ENCODE measurements at places on chromosomes 16 and 17.
A peak's percentile ranks its signal among the peaks of the same experiment; 100 is the strongest.

GRCh38 chr16:1548727-1549126 is 15.3 kb downstream of the TMEM204 start:
- DNase-seq: no peak

GRCh38 chr17:80319262-80319998 is 58.8 kb downstream of the RNF213 start:
- no peak for DNase-seq

GRCh38 chr16:12002447-12003006 is 26.0 kb downstream of the SNX29 start:
- no peak for DNase-seq

DNA sequence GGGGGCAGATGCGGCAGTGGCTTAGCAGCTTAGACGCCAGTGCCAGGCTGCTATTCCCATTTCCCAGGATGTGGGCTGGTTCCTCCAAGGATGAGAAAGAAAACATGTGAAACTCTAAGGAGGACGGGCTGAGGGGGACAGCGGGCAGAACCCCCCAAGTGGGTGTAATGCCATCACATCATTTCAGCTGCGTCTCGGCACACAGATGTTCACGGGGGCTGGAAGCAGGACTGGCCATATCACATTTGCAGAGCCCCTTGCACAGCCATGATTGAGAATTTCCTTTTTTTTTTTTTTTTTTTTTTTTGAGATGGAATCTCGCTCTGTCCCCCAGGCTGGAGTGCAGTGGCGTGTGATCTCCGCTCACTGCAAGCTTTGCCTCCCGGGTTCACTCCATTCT is 15.3 kb upstream of the GINS2 start:
- no peak for DNase-seq

DNA sequence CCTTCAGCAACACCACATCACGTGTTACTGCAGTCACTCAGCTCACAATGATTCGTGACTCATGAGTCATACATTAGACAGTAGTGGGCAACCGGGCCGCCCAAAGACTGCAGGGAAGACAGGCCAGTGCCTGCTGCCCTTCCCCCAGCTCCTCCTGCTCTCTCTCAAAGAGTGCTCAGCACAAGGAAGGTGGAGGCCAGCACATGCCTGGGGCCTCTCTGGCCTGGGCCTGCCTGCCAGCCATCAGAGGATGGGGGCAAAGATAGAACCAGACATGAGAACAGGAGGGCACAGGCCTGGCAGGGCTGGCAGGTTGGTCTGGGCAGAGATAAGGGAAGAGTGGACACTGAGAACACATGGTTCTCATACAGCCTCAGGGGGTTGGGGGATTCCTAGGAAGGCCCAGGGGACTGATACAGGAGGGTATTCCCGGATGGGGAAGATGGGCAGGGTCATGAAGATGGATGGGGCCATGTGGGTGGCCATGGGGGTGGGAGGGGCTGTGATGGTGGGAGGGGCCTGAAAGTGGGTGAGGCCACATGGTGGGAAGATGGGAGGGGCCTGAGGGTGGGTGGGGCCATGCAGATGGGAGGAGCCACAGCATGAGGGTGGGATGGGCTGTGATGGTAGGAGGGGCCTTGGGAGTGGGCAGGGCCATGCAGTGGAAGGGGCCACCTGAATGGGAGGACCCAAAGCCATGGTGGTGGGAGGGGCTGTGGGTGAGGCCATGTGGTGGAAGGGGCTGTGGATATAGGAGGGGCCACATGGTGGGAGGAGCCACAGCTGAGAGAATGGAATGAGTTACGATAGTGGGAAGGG is 29.0 kb downstream of the KATNB1 start:
- DNase-seq: peak; percentile 41

GRCh38 chr17:70872103-70872502 is 702.8 kb downstream of the KCNJ2 start:
- no peak for DNase-seq

GRCh38 chr17:32161029-32161428 is 18.7 kb downstream of the RHOT1 start:
- no peak for DNase-seq

DNA sequence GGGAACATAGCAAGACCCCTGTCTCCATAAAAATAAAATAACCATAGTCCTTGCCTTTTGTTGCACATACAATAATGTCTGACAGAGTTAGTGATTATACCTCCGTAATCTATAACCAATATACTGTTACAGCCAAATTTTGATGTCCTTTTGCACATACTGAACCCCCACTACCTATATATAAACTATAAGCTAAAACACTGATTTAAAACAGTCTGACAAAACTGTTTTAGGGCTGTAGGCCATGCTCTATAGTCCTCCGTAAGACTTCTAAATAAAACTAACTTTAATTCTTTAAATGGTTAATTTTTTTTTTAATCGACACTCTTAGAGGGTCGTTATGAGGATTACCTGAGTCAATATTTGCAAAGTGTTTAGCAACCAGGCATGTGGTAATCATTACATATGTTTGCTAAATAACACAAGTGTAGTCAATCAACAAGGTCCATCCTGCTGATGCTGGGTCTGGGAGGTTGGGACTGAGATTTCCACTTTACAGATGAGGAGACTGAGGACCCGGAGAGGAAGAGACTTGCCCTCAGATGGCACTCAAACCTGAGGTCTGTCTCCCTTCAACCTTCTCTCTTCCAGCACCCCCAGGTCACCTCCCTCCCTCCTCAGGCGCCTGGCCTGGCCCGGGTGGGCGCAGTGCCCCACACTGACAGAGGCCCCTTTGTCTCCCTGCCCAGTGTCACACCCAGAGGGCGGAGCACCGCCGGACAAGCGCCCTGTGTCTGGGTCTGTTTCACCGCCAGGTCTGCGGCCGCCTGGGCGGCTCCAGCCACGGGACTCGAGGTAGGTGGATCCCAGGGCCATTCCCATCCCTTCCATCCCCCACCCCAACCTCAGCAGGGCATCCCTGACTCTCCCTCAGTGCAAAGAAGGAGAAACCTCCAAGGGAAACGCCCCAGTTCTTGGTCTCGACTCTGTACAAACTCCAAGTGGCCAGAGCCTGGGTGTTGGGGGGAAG is 10.3 kb downstream of the ZNF385C start:
- DNase-seq: no peak

DNA sequence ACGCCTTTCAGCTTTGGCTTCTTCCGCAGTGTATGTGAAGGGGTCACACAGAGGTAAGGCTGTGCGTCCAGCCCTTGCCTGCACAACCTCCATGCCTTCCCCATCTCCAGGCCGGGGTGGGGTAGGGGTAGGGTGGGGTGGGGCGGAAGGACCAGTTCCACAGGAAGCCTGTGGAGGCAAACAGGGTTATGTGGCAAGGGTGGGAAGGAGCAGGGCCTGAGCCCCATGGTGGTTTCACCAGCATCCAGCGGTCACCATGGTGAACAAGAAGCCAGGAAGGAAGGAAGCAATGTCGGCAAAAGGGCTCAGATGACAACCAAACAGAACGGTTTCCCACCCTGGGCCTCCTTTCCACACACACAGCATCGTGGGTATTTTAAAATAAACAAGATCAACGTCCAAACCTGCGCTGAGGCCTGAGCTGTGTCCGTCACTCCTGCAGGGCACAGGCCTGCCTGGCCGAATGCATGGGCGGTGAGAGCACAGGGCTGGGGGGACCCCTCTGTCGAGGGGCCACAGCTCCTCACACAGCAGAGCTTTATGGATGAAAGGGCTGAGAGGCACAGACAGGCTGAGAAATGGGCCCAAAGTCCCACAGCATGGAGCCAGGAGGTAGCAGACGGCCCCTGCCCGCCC is 80.5 kb downstream of the ZNF778 start:
- DNase-seq: no peak

DNA sequence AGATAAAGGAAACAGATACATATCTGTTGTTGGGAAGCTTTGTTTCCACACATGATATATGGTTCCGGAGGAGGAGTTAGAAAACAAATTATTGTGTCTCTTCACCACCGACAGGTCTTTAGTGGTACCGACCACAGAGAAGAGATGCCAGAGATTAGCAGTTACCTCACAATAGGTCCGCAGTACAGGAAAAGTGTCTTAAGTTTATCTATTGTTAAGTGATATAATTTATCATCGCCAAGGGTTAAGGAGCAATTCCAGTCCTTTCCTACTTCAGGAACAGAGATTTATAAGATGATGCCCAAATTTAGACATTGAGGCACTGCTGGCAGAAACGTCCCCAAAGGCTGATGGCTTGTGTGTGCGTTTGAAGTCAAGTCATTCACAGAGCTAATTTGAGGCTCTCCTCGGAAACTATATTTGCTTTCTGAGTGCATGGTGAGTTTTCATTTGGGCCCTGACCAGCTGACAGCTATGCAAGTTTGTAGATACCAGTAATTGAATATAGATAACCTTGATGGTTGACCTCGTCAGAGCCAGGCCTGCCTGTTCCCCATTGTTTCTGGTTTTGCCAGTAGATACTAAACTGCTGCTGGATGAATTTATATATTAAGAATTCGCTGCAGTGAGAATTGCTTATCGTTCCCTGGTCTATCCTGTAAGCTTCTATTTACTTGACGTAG is 196.4 kb upstream of the IRX3 start:
- DNase-seq: no peak

DNA sequence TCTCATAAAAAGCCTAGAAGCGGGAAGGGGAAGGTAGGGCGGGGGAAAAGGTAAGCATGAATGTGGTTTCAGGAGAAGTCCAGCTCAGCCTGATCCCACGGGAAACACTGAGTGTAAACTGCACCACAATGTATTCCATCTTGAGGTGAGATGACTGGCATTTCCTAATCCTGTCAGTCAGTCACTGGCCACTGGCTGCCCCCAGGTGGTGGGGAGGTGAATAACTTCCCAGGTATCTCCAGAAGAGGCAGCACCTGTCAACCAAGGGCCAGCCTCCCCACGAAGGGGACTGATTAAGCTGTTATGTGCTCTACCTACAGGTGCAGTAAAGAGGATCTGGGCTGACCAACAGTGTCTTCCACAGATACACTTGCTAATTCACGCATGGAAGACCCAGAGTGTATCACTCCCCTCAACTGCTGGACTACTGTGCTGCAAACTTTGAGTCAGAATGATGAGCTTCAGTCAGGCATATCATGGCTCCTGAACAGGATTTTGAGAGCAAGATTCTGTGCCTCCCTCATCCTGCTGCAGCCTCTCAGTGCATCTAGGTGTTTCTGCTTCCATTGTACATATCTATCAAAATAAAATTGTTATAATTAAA is 108.5 kb upstream of the CCL2 start:
- no peak for DNase-seq

DNA sequence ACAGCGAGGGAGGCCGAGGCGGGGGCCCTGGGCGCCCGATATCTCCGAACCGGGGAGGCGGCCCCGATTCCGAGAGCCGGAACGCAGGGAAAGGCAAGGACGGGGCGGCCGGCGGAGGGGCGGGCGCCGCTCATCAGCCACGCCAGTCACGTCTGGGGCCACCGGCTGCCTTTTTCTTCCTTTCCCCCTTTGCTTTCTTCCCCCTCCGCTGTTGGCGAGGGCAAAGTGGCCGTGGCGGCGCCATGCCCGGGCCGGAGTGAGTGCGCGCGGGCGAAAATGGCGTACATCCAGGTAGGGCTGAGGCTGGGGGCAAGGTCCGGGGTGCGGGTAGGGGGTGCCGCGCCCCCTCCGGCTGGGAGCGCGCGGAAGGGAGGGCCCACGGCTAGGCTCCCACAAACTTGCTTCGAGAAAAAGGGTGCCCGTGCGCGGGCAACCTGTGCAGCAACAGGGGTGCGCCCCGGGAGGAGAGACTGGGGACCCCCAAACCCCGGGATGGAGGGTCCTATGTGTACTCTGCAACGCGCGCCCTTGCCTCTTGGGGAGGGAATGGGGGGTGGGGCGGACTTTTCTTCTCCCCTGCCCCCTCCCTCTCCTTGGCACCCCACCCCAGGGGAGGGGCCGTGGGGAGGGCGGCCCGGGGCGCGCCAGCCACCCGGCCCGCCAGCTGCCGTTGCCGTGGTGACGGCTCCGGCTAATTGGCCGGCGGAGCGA is 486 bp downstream of the SYT17 start:
- DNase-seq: no peak

- DNase-seq: no peak
Measured at GRCh38 chr16:25093208-25094061, 18.1 kb upstream of the LCMT1 start.

DNA sequence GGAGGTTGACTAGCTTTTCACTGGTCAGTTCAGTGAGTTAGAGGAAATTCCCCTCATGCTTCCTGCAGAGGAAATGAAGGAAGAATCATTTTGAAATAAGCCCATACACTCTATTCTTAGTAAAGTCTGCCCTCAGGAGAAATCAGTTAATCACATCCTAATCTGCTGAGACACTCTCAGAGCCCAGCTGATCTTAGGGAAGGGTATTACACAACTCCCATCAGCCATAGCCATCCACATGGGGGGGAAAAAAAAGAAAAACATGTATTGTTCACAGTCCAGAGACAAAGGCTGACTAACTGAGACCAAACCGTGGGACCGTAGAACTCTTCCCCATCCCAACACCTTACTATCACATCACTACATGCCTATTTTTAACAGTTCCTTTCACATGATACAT is 722.3 kb downstream of the CDH8 start:
- no peak for DNase-seq

DNA sequence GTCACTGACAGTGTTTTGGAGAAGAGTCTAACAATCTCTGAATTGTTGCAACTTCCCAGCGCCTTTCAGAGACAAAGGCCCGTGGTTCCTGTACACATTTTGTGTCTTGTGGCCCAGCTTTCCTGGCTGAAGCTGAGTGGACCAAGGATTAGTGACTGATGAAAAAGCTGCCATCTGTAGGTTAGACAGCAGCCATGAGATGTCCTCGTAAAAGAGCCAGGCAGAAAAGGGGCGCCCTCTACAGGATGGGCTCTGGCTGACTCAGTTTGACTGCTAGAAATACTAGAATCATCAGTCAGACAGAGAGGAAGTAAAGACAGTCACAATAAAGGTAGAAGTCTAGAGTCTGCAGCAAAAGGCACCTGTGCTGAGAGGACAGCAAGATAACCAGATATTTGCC is 26.5 kb upstream of the NF1 start:
- no peak for DNase-seq

DNA sequence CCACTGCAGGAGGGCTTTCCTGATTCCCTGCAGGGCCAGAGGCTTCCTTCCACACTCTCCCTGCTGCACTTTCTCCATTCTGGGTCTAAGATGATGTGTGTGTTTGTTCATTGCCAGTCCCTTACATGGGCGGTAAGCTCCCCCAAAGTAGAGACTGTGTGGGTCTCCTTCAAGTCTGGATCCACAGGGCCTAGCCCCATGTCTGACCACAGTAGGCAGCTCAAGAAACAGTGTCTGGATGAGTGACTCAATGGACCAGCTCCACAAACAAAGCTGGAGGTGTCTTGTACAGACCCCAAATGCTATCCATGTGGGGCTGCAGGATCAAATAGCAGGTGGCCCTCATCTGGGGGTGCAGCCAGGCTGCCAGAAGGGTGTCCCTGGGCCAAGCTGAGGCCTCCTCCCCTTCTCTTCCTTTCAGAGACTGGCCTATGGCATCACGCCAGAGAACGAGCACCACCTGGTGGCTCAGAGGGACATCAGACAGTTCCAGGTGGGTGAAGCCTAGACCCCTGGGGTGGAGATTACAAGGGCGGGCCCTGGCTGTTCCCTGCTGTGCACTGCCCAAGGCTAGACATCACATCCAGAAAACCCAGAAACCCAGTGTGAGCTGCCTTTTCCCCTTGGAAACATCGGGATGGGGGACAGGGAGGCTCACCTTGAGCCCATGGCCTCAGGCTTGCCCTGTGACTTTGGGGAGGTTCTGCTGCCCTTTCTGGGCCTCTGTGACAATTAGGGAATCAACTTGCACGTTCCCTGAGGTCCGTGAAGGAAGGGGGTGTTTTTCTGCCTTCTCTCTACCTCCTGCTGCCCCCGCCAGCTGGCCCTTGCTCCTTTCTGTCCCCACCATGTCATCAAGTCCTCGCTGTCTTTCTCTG is 45.9 kb downstream of the SLC6A2 start:
- DNase-seq: peak; percentile 6

GRCh38 chr17:42136654-42137051 is 14.0 kb downstream of the HSPB9 start:
- DNase-seq: no peak
